ENCODE measurements at places on chromosomes 13 and 19.

DNA sequence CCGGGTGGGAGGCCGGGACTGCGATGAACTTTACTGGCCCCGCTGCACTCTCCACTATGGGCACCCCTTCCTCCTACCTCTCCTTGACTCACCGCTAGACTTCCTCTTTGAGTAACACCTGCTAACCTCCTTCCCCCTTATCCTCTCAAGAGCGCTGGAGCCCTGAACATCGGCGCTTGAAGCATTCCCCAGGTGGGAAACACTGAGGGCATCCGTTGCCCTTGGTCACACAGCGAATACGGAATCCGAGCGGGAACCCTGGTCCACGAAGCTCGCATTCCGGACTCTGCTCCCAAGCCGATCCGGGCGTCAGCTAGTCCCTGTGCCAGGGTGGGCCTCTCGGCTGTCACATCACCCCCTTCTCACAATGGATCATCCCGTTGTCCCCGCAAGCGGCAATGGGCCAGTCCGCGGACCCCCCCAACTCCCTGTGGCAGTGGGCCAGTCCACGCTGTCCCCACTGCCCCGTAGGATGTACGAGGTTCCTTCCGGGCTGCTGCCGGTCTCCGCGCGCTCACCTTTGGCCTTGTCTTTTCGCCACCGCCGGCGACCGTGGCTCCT, 4.2 kb downstream of the LIPE start:
- DNase-seq: peak; percentile 42

DNA sequence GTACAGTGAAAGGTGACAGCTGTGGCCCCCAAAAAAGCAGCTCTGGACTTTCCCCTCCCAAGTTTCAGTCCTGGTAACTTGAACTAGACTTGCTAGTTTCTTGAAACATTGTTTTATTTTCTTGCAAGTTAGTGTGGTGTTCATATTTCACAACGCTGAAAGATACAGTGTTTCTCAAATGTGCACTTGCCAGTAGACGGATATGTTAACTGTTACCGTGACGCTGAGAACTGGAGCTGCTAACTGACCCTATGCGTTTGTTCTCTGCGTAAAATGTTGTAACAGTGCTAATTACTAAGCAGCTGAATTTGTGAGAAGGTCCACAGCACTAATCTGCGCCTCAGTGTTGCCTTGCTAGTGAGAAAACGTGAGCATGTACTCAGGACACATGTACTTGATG, 79.6 kb downstream of the GGACT start:
- DNase-seq: no peak

- DNase-seq: no peak
Observed at GRCh38 chr19:35738887-35739229, 3.4 kb downstream of the IGFLR1 start.

DNA sequence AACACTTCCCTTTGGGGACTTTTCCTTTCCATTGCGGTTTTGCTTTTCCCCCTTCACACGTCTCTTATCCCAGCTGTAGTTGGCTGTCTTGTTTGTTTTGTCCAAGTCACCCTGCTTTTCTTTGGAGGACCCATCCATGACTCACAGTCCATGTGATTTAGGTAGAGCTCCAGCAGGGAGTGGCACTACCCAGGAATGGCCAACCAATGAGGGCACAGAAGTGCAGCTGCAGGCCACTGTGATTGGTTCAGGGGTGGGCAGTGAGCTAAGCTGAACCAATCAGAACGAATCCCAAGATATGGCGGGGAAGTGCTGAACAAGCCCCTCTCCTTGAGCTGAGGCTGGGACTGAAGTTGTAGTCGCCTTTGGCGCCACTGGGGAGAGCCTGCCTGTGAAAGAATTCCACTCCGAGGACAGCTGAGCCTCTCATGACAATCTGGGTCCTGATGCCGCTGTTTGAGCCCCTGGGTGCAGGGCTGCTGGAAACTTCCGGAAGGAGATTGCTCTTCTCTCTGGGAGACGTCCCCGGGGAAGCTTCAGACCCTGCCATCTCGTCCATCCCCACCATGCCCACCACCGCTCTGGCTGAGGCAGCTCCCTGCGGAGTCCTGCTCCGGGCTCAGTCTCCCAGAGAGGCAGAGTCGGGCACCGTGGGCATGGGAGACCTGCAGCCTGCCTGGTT, 62.9 kb upstream of the URI1 start:
- no peak for DNase-seq
